ENCODE measurements at places on chromosomes 3 and 15.

- DNase-seq: no peak
Measured at GRCh38 chr15:35673093-35673684, 127.2 kb upstream of the DPH6 start.

DNA sequence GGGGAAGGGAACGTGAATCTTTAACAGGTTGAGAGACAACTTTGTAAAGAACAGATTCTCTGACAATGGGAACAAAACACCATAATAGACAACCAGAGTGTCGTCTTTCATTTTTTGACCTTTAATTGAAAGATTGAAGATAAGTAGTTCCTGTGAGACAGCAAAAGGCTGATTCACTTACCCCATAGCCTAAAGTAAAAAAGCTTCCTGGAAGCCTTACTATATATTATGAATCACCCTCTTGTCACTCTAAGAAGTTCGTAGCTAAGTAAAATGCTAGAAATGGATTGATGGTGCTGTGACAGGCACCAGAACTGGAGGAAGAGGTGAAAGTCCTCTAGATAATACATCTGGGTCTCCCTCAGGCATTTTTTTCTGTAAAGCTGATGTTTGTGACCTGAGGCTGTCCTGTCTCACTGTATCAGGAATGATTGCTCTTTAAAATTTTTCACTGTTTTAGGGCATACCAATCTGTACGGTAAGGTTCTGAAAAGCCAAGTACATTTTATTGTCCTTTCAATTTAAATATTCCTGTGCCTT is 824.6 kb upstream of the SEMA6D start:
- DNase-seq: no peak

DNA sequence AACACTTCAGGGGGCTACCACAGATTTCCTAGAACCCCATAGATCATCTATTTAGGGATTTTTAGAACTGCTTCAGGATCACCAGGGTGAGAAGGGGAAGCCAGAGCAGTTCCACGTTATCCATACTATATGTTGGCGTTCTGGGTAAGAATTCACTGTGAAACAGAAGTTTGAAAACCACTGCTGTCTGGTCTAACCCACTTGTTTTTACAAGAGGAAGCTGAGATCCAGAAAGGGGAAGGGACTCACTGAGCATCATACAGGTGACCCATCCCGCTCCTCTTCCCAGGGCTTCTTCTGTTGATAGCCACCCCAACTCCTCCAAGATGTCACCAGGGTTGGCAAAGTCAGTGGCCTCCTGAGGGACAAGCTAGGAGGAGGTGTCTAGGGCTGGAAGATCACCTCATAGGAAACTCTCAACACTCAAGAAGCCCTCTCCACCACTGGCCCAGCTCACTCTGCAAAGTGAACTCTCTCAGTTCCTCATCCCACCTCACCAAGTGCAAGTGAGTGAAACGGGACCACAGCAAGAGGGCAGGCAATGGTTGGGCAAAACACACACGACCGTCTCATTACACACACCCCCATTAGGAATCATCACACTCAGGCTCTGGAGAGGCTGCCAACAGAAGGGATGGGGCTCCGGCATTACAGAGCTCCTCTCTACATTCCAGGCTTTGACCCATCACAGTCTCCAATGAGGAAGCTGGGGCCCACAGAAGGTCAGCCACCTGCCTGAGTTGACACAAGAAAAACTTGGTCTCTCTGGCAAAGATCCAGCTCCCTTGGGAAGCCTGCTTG is 1.8 kb downstream of the DAPK2 start:
- no peak for DNase-seq

DNA sequence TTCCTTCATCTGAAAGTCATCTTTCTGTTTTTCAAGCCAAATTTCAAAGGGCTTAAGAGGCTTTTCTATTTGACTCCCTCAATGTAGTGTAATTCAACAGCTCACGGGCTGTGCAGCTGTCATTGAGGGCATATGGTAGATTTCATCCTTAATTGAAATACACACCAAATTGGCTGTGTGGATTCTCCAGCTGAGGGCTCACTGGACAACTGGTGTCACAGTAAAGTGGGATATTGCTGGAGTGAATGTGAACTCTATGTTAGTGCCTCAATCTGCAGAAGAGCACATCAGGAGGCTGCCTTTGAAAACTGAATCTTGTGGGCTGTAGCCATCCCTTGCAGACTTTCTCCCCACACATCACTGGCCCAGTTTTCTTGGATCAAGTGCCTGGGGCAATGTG is 120.1 kb downstream of the GALK2 start:
- DNase-seq: no peak

DNA sequence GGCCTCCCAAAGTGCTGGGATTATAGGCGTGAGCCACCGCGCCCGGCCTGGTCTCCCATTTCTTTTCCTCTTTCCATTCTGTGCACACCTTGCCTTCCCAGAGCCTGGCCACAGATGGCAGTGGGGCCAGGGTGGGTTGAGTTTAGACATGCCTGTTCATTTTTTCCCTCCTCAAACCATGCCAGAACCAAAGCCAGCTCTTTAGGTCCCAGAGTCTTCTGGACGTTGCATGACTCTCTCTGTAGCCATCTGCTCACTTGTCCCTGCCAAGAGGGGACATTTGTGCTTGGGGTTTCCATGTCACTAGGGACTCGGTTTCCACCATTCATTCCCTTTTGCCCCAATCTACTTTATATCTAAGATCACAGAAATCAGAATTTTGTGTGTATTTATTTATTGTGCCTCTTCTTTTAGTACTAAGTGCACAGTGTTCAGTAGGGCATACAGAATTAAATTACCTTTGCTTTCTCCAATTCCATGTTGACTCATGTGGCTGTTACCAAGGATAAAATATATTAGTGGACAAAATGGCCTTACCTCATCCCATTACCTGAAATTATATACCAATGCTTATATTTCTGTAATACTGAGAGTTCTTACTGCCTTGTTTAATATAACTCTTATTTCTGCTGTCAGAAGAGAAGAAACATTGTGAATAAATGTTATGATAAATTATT is 49.6 kb downstream of the USP13 start:
- no peak for DNase-seq

- no peak for DNase-seq
Measured at GRCh38 chr15:79562899-79563298, 130.8 kb downstream of the MINAR1 start.

DNA sequence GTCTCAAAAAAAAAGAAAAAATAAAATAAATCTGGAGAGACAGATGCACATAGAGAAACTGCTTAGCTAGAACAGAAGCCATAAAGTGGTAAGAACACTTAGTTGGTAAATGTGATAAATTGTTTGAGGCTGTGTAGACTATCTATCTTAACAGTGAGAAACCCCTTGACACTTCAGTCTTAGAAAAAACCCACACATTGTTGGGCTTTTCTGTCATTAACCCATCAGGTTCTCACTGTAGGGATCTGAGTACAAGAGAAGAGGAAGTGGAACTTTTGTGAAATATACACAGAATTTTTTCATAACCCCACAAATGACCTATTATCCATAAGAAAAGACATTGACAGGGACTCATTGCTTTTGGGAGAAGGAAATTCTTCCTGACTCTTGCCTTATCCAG is 24.4 kb downstream of the TP63 start:
- DNase-seq: no peak

- no peak for DNase-seq
Measured at GRCh38 chr3:25433868-25434267, 5.8 kb downstream of the RARB start.

GRCh38 chr3:150870406-150870805 is 34.8 kb downstream of the MINDY4B start:
- DNase-seq: peak; percentile 48

DNA sequence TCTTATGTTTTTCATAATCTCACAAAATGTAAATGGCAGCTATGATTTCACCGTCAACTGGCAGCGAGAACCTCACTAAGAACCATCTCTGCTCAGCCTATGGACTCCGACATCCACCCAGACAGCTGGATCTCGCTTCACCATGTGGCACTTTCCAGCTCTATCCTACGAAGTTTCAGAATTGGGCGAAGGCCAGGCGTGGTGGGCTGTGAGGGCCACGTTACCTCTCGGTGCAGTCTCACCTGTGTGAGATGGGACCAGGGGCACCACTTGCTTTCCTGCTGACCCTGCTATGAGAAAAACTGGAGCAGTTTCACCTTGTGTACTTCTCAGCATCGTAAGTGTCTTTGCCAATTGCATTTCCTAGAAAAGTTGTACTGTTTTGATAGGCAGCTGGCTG is 32.3 kb downstream of the CHDH start:
- no peak for DNase-seq

DNA sequence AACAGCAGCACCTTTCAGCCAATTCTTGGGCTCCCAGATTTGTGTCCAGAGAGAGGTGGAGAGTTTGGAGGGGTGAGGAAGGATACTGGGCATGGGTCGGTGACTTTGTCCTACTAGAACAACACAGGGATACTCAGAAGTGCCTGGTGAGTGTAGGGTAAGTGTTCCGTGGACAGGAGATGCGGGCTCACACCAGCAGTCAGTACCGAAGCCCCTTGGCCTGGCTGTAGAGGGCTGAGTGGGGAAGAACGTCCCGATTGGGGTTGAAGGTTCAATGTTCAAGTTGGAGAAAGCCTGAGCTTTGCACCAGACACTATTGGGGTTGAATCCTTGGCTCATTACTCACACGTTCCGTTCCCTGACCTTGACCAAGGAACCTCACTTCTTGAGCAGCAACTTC is 40.8 kb upstream of the SLC6A11 start:
- DNase-seq: no peak

- DNase-seq: no peak
Measured at GRCh38 chr3:25817107-25817506, 27.2 kb downstream of the OXSM start.

GRCh38 chr3:131716007-131716406 is 213.2 kb upstream of the MRPL3 start:
- no peak for DNase-seq

DNA sequence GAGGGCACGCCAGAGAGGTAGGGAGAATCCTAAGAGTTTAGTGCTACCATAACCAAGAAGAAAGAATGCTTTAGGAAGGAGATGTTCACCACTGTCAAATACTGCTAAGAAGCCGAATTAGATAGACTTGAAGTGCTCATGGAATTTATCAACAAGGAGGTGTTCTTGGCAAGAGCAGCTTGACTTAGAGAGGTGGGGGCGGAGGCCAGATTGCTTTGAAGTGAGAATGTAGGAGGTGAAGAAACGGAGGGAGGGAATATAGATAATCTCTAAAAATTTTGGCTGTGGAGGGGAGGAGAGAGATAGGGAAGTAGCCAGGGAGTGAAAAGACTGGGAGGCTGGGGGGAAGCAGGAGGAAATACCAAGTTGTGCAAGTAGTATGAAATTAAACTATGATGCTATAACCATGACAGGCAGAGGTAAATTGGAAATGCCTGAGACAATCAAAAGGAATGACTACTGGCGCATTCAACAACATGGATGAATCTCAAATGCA is 35.5 kb downstream of the GADL1 start:
- no peak for DNase-seq

DNA sequence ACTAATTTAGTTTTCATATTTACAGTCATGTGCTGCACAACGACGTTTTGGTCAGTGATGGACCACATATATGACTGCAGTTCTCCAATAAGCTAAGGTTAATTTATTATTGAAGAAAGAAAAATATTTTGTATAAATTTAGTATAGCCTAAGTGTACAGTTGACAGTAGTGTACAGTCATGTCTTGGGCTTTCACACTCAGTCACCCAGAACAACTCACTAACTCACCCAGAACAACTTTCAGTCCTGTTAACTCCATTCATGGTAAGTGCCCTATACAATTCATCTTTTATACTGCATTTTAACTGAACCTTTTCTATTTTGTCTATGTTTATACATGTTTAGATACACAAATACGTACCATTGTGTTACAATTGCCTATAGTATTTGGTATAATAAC is 3.8 kb upstream of the GABRR3 start:
- DNase-seq: no peak

- DNase-seq: no peak
Measured at GRCh38 chr15:100919481-100920405, 586 bp downstream of the LRRK1 start.

DNA sequence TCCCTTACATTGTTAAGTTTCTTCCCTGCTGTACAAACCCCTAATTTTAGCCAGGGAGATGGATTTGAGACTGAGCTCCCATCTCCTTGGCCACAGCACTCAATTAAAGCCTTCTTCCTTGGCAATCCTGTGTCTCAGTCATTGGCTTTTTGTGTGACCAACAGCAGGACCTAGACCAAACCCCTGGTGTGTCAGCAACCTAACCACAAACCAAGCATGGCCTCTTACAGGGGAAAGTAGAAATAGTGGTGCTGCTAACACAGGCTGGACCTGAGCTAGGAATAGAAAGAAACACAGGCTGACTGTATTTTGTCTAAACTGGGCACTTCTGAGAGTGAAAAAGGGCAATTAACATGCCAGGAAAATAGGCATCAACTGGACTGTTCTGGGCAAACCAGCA is 37.9 kb downstream of the PPCDC start:
- DNase-seq: peak; percentile 64

DNA sequence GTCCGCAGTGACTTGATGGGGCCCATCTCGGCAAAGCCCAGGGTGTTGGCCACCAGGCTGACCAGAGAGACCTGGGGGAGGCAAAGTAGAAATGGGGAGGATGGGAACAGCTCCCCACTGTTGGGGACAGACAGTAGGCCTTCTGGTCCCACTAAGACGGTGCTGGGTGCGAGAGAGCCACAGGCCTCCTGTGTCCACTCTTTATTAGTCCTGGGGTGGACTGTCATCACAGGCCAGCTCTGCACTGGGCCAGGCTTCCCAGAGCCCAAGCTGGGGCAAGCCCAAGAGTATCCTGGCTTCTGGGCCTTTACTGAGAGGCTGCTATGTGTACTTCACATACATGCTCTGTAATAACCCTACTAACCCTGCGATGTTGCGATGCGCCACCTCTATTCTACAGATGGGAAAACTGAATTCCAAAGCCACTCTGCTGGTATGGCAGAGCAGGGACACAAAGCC is 66.4 kb downstream of the EXOG start:
- DNase-seq: no peak

DNA sequence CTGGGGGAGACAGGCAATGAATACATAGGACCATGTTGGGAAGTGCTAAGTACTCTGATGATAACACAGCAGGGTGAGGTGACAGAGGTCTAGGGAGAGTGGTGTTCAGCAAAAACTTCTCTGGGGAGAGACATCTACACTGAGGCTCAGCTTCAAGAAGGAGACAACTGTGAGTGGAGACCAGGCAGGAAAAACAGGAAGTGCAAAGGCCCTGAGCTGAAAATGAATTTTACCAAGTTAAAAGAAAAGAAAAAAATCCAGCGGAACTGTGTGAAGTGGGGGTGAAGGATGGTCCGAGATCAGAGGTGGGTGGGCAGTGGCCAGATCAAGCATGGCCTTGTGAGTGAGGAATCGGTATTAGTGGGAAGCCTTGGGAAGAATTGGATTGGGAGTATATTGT is 110.1 kb upstream of the CLSTN2 start:
- DNase-seq: no peak

DNA sequence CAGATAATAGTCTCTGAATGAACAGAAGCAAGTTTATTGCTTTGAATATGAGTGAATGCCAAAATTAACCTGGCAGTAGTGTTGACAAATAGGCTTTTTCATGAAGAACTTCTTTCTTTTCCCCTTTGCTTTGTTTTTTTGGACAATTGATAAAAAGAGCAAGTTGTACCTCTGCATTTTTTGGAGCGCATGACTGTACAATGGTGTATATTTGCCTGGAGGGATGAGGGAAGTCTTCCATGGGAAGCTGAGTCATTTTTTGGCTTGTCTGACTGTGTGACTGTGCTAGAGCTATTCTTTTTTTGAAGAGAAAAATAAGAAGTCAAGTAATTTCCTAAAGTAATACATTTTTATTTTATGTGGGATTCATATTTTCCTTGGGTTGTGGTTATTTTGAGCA is 186.9 kb downstream of the KLHL25 start:
- peak; percentile 89 for DNase-seq

GRCh38 chr3:150823277-150823676 is 60.3 kb upstream of the SIAH2 start:
- DNase-seq: no peak

All from HFFc6 (cell line).